ENCODE measurements at places on chromosomes 5 and 9.

- no peak for DNase-seq
Measured at GRCh38 chr5:54081415-54081814, 229.0 kb downstream of the ARL15 start.

GRCh38 chr5:175863316-175863715 is 8.1 kb upstream of the CPLX2 start:
- DNase-seq: no peak

- DNase-seq: no peak
Measured at GRCh38 chr9:91820949-91821880, 128.8 kb downstream of the ROR2 start.

GRCh38 chr9:739362-739761 is 102.1 kb upstream of the DMRT1 start:
- DNase-seq: no peak

DNA sequence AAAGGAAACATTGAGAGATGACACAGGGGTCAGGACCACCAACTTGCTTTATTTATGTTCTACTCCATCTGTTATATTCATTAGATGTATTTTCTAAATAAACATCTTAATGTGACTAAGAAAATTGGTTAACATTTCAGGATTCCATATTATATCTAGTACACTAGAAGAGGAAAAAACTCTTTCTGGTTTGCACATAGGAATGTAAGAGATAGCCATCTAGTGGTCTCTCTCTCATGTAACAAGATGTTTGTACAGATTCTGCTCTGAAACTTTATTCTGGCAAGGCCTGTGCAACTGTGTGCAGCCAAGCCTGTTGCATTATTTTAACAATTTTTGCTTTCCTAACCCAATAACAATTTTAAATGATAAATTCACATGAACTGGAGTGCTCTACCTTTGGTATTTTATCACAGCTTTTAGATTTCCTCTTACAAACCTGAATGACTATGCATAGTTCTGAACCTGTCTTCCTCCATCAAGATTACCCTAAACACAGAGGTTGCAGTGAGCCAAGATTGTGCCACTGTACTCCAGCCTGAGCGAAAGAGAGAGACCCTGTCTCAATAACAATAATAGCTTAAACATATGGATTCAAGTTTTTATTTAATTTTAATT is 148.2 kb downstream of the GIN1 start:
- no peak for DNase-seq

Measured in GF-D8 (cell line).